ENCODE measurements at places on chromosomes 7 and 10.

DNA sequence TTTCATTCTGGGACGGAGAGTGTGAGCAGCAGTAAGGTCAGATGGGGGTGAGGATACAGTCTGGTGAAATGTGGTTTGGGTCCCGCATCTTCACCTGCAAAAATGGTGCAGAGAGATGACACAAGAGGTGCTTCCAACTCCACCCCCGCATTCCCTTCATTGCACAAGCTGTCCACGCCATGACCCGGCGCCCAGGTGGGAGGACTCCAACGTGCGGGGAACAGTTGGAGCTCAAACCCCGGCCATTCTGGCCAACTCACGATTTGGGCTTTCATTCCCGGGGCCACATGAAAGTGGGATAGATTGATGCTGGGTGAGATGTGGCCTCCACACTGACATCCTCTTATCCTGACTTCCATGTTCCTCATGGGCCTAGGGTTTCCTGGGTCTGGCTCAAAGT lies 34.6 kb upstream of the ZNF273 start:
- no peaks in the 10 kb centered on the region for H3K4me1 ChIP-seq
- no peak overlapping the region for H3K27ac ChIP-seq
- DNase-seq = no peak
- H3K36me3 ChIP-seq = no peaks in the 10 kb centered on the region
- no peaks in the 10 kb centered on the region for H3K27me3 ChIP-seq
- H3K4me3 ChIP-seq = no peak overlapping the region

DNA sequence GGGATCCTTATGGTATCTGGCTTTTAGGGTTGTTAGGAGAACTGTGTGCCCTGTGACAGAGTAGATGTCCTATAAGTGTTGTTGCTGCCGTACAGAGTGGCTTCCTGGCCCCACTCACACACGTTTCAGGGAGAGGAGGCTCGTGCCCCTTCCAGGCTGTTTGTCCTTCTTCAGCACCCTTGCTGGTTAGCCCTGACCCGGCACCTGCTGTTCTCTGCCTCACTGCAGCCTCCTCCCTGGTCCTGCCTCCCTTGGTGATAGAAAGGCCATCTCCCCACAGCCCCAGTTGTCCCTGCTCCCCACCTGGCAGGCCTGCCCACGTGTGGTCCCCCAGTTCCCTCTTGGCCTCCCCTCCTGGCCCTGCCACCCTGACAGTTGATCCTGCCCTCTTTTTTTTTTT lies 2.3 kb downstream of the CLIP2 start:
- peaks cover 17% of the 10 kb centered on the region for H3K4me1 ChIP-seq
- no peaks in the 10 kb centered on the region for H3K36me3 ChIP-seq

DNA sequence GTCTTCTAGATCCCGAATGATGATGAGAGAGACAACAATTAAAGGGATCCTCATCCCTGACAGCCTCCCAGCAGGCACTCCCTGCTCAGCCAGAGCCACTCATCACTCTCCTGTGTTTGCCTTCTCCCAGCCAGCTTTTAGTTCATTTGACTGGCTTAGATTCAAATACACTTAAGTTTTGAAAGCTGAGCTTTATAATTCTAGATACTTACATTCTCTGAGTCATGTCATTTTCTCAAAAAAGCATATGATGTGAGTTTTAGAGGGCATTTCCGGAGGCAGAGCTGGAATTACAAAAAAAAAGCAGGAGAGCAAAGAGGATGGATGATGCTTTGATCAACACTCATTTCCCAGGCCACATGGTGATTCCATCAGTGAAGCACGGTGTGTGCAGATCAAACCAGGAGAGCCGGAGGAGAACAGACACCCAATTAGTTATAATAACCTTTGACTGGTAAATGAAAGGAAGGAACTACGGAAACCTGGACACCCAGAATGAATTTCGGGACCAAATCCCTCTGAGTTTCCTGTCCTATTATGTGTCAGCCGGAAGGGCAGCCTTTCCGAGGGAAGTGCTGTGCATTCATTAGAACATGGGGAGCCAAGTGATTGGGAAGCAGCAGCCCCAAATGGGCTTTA lies 81.5 kb upstream of the HPS1 start:
- no peaks in the 10 kb centered on the region for H3K4me1 ChIP-seq
- H3K4me3 ChIP-seq = no peak overlapping the region
- H3K36me3 ChIP-seq = no peaks in the 10 kb centered on the region
- H3K27ac ChIP-seq = no peak overlapping the region

- no peak overlapping the region for H3K27ac ChIP-seq
- no peak for DNase-seq
- H3K4me1 ChIP-seq = no peaks in the 10 kb centered on the region
These were observed 263.5 kb downstream of the SEMA3D start for GRCh38 chr7:84923348-84923747.

DNA sequence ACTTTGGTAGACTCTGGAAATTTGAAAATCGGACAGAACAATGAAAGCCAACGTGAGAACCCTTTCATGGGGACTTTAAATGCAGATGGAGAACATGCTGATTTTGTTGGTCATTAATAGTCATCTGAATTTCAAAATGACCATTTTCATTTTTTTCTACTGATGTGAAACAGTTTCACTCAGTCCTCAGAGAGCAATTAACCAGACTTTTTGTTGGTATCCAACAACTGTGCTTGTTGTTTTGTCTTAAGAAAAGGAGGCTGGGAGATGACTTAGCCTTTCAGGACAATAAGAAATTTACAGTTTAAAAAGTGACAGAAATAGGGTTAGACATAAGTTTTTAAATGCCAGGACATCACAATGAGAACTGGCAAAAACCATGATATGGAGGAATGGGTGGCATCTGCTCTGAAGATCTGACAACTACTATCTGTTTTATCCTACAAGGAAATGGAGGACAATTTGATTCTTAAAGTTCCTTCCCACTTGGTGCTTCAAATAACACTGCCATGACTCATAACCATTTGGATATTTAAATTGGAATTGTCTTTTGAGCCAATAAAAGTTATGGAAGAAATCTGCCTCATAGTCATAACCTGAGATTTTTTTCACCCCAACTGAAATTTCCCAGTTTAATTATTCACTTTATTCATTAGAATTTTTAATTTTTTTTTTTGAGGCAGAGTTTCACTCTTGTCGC lies 87.2 kb upstream of the HPS1 start:
- H3K4me1 ChIP-seq = no peaks in the 10 kb centered on the region
- no peaks in the 10 kb centered on the region for H3K36me3 ChIP-seq
- H3K27ac ChIP-seq = no peak overlapping the region

GRCh38 chr7:112447406-112447805 lies 2.9 kb upstream of the IFRD1 start:
- peak overlapping the region; percentile 44 for H3K27ac ChIP-seq
- H3K27me3 ChIP-seq = no peaks in the 10 kb centered on the region
- H3K4me1 ChIP-seq = peaks cover 12% of the 10 kb centered on the region
- H3K4me3 ChIP-seq = no peak overlapping the region

GRCh38 chr7:80771523-80771922 lies 133.1 kb downstream of the CD36 start:
- no peaks in the 10 kb centered on the region for H3K27me3 ChIP-seq
- no peaks in the 10 kb centered on the region for H3K36me3 ChIP-seq
- DNase-seq = no peak
- no peak overlapping the region for H3K27ac ChIP-seq
